Endothelial cell of umbilical vein (primary cell): ENCODE measurements at places on chromosomes 7 and 10. TPM values are rescaled to one million over a fixed set of nuclear protein-coding genes. Genes with fewer than 3 reads are reported as not detected.

- H3K27me3 ChIP-seq, result no peaks in the 10 kb centered on the region
- H3K27ac ChIP-seq, result peak overlapping the region; percentile 42
- H3K4me1 ChIP-seq, result peaks cover 21% of the 10 kb centered on the region
- H3K4me3 ChIP-seq, result no peak overlapping the region
These were observed 227.2 kb upstream of the KLF14 start for GRCh38 chr7:130961128-130961601.

DNA sequence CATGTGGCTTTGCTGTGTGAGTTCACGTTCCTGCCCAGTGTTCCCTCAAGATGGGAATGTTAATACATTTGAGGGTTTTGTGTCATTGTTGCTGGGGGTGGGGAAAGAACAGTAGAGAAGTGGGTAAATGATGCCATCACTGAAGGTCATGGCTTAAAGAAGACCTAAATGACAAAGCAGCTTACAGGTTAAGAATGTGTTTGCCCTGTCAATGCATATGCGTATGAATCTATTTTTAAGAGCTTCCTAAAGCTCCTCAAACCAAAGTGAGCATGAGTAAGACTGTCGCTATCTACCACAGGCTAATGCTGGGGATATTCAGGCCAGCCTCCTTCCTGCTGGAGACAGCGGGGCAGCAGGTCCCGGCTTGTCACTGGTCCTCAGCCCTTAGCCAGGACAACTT is 162.9 kb downstream of the CREB5 start:
- H3K27me3 ChIP-seq, result peaks cover 12% of the 10 kb centered on the region
- H3K4me3 ChIP-seq, result no peak overlapping the region
- peaks cover 21% of the 10 kb centered on the region for H3K4me1 ChIP-seq
- no peaks in the 10 kb centered on the region for H3K36me3 ChIP-seq
- no peak for DNase-seq

DNA sequence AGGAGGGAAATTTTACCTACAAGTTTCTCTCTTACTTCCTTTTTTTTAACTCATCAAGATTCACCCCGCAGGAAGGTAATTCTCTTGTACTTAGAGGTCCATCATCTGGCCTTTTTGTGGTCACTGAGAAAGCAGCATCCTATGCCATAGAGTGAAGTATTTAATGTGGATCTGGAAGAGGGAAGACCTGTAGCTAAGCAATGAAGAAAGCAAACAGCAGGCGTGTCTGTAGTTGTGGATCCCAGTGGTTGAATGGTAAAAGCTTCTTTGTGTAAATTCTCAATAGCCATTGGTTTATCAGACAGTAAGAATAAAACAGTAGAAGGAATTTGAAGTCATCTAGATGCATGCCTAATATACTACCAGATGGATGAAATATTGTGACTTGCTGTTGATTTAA is 196.4 kb downstream of the ANKRD7 start:
- no peaks in the 10 kb centered on the region for H3K27me3 ChIP-seq
- no peaks in the 10 kb centered on the region for H3K36me3 ChIP-seq
- DNase-seq, result no peak
- no peak overlapping the region for H3K4me3 ChIP-seq
- H3K27ac ChIP-seq, result no peak overlapping the region

DNA sequence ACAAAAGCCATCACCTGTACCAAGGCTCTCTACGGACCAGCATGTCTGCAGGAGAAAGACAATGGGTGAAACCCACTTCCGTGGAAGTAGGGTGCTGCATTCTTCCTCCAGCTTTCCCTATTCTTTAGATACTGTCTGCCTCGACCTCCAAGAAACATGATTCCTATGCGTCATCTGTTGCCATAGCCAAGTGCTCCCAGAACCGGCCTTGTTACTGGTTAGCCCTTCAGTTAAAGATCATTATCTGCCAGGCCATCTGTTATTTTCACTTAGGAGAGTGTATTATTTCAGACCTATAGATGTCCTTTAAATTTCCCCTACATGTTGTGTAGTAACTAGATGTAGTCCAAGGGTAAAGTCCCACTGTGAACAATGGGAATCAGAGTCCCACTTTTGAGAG is 89.0 kb upstream of the KIAA1217 start:
- no peaks in the 10 kb centered on the region for H3K27me3 ChIP-seq
- no peak overlapping the region for H3K4me3 ChIP-seq
- H3K27ac ChIP-seq, result no peak overlapping the region
- H3K4me1 ChIP-seq, result no peaks in the 10 kb centered on the region

- no peaks in the 10 kb centered on the region for H3K4me1 ChIP-seq
- peaks cover 7% of the 10 kb centered on the region for H3K27me3 ChIP-seq
- no peak overlapping the region for H3K27ac ChIP-seq
- no peaks in the 10 kb centered on the region for H3K36me3 ChIP-seq
- H3K4me3 ChIP-seq, result no peak overlapping the region
These were observed 31.2 kb upstream of the FAM20C start for GRCh38 chr7:160958-161725.

GRCh38 chr7:134936893-134937510 is 49.3 kb upstream of the AGBL3 start:
- peaks cover 40% of the 10 kb centered on the region for H3K36me3 ChIP-seq
- DNase-seq, result no peak
- no peak overlapping the region for H3K27ac ChIP-seq
- no peak overlapping the region for H3K4me3 ChIP-seq
- H3K27me3 ChIP-seq, result no peaks in the 10 kb centered on the region

- H3K4me1 ChIP-seq, result no peaks in the 10 kb centered on the region
- H3K27ac ChIP-seq, result no peak overlapping the region
- no peaks in the 10 kb centered on the region for H3K36me3 ChIP-seq
These were observed 690.6 kb downstream of the LRMDA start for GRCh38 chr10:76122056-76122455.

Gene C10orf90
- not detected in 2 replicates for total RNA-seq
